ENCODE measurements at places on chromosomes 7 and 10. TPM values are rescaled to one million over a fixed set of nuclear protein-coding genes. Genes with fewer than 3 reads are reported as not detected.
A peak's percentile ranks its signal among the peaks of the same experiment; 100 is the strongest.

- no peak for DNase-seq
- H3K27ac ChIP-seq, result no peak overlapping the region
- no peak overlapping the region for H3K4me3 ChIP-seq
These were observed 27.6 kb downstream of the PFKFB3 start for GRCh38 chr10:6230315-6230714.

NKX6-2 gene
- 0.32 TPM for total RNA-seq

- H3K27me3 ChIP-seq, result no peaks in the 10 kb centered on the region
- H3K4me1 ChIP-seq, result peaks cover 16% of the 10 kb centered on the region
- DNase-seq, result no peak
- no peak overlapping the region for H3K27ac ChIP-seq
- no peak overlapping the region for H3K4me3 ChIP-seq
- H3K36me3 ChIP-seq, result no peaks in the 10 kb centered on the region
These were observed 36.8 kb downstream of the LAMB4 start for GRCh38 chr7:108093341-108093740.

- no peak overlapping the region for H3K27ac ChIP-seq
- no peaks in the 10 kb centered on the region for H3K27me3 ChIP-seq
- no peak overlapping the region for H3K4me3 ChIP-seq
- no peaks in the 10 kb centered on the region for H3K36me3 ChIP-seq
- no peak for DNase-seq
These were observed 73.4 kb downstream of the VSTM2A start for GRCh38 chr7:54615537-54615936.

GRCh38 chr7:51376420-51377092 lies 59.9 kb upstream of the COBL start:
- H3K4me1 ChIP-seq, result no peaks in the 10 kb centered on the region
- DNase-seq, result no peak
- no peaks in the 10 kb centered on the region for H3K36me3 ChIP-seq
- no peak overlapping the region for H3K4me3 ChIP-seq
- no peak overlapping the region for H3K27ac ChIP-seq

- no peaks in the 10 kb centered on the region for H3K36me3 ChIP-seq
- no peaks in the 10 kb centered on the region for H3K27me3 ChIP-seq
- H3K4me3 ChIP-seq, result no peak overlapping the region
These were observed 63.6 kb upstream of the TRIM24 start for GRCh38 chr7:138396251-138397070.

DNA sequence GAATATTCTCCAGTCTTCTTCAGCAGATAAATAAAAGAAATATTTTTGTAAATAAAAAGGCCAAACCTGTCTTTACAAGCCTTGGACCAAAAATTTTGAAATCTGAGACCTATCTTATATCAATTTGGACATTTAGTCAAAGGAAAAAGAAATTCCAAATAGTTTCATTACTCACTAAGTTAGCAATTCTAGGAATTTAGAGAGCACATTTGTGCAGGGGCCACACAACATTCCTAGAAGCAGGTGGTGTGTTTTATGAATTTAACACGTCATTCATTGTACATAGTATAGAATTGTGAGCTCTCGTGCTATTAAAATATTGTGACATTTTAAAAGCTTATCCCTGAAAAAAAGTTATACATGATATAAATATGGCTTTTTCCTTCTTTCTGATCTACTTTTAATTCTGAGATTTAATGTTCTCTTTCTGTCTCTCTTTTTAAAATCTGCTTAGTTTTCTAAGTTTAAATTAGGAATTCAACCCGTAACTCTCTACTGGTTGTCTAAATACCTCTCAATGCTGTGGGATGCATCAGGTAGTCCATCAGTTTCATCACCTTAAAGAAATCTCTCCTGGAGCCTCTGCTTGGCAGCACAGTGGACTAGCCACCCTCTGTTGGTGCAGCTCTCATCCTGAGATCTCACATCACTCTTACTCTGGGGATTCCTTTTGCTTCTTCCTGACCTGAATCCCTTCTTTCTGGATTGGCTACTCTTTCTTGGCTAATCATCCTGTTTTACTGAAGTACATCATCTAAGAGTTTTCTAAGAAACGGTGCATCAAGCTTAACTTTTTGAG lies 124.5 kb downstream of the SEMA3E start:
- no peaks in the 10 kb centered on the region for H3K27me3 ChIP-seq
- H3K4me3 ChIP-seq, result no peak overlapping the region
- DNase-seq, result no peak
- no peak overlapping the region for H3K27ac ChIP-seq
- no peaks in the 10 kb centered on the region for H3K36me3 ChIP-seq

ANKIB1 gene
- 36.9 TPM for total RNA-seq

DNA sequence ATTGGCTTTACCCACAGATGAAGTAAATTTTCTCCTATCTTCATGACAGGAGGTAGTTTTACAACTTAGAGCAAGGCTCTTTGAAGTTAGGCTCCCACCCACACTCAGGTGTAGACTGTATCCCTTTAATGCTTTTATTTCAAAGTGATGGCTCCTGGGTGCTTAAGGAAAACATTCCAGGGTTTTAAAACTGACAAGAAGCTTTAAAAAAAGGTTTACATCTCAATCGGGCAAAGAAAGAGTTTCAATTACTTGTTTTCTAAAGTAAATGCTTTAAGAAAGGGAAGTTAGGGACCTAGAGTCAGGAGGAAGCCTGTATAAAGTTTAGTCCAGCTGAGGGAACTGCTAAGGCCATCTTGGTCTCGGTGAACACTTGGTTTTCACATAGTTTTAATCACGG lies 1153.8 kb upstream of the C7orf33 start:
- no peaks in the 10 kb centered on the region for H3K27me3 ChIP-seq
- H3K36me3 ChIP-seq, result peaks cover 4% of the 10 kb centered on the region
- no peak overlapping the region for H3K27ac ChIP-seq

ICA1 gene
- total RNA-seq, result 3.5 TPM

GRCh38 chr7:129828989-129829736 lies 123.6 kb downstream of the UBE2H start:
- H3K4me1 ChIP-seq, result peaks cover 12% of the 10 kb centered on the region
- no peak for DNase-seq
- no peaks in the 10 kb centered on the region for H3K36me3 ChIP-seq
- H3K27me3 ChIP-seq, result peaks cover 8% of the 10 kb centered on the region
- no peak overlapping the region for H3K4me3 ChIP-seq

DNA sequence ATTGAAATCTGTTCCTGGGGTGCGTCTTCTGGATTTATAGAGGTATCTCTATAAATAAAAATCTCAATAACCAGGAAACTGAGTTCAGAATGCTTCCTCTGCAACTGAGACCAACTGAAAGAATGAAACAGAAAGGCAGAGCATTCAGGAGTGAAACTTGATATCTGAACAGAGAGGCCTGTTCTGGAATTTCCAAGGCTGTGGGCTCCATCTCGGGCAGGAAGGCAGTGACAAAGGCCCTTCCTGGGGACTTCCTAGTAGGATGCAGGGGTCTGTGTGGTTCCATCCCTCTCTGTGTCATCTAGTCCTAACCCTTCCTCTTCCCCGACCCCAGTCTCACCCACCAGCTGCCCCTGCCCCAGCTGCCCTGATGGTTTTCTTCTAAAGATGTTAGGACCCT lies 52.0 kb downstream of the JCAD start:
- peaks cover 3% of the 10 kb centered on the region for H3K4me1 ChIP-seq
- no peaks in the 10 kb centered on the region for H3K27me3 ChIP-seq
- H3K27ac ChIP-seq, result no peak overlapping the region
- H3K36me3 ChIP-seq, result no peaks in the 10 kb centered on the region
- no peak overlapping the region for H3K4me3 ChIP-seq
- no peak for DNase-seq

DNA sequence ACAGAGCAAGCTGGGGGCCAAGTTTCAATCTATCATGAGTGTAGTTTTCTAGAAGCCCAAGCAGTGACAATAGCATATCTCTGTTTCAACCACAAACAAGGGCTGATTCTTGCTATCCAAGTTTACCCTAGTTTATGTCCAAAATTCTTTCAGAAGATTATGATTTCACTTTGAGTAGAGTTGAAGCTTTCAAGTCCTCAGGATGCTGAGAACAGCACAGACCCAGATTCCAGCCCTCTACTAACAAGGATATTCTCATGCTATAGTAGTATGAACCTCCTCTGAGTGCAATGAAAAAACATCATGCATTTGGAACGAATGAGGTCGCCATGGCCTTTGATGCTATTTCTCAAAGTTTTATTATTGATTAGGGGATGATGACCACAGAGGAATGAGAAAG lies 344.1 kb upstream of the NPVF start:
- H3K27me3 ChIP-seq, result no peaks in the 10 kb centered on the region
- no peak for DNase-seq
- H3K4me3 ChIP-seq, result no peak overlapping the region
- no peak overlapping the region for H3K27ac ChIP-seq
- H3K36me3 ChIP-seq, result no peaks in the 10 kb centered on the region

GRCh38 chr10:47040041-47040491 lies 128.8 kb downstream of the PTPN20 start:
- H3K36me3 ChIP-seq, result no peaks in the 10 kb centered on the region
- no peaks in the 10 kb centered on the region for H3K27me3 ChIP-seq
- H3K4me3 ChIP-seq, result no peak overlapping the region
- DNase-seq, result no peak
- H3K4me1 ChIP-seq, result peaks cover 3% of the 10 kb centered on the region

DNA sequence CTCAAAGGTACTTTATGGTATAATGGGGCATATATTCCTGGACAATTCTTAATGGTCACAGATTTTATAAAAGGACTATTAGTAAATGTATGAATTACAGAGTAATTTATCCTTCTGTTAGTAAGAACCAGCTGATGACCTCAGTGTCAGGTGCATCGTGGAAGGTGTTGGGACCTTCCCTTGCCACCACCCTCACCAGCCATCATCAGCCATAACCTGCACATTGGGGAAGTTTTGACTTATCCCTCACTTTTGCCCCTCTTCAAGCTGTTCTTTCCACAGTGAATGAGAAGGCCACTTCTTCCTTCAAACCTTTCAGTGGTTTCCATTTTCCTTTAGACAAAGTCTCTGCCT lies 52.2 kb downstream of the FIGNL1 start:
- DNase-seq, result no peak
- no peak overlapping the region for H3K4me3 ChIP-seq

BMPR1A gene
- 77.9 TPM for total RNA-seq

DNA sequence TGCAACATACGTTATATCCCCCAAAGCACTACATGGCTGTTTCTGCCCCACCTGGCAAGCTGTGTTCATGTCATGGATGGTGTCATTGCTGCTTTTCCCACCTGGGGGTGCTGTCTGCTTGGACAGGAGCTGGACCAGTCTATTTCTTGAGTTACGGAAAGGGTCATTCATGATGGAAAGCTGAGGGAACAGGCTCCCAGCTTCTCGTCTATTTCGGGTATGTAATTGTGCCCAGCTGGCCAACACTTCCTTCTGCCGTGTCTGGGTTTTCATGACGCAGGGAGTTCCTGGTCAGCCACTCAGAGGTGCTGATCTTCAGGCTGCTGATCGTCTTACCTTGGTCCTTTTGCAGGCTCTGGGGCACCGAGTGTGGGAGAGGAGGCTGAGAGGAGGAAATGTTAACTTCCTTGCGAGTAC lies 8.6 kb downstream of the BTBD16 start:
- H3K4me3 ChIP-seq, result no peak overlapping the region
- peaks cover 9% of the 10 kb centered on the region for H3K4me1 ChIP-seq
- no peaks in the 10 kb centered on the region for H3K36me3 ChIP-seq
- no peaks in the 10 kb centered on the region for H3K27me3 ChIP-seq

AGMO gene
- 0.51 TPM for total RNA-seq

BICC1 gene
- total RNA-seq, result 2.5 TPM

DNA sequence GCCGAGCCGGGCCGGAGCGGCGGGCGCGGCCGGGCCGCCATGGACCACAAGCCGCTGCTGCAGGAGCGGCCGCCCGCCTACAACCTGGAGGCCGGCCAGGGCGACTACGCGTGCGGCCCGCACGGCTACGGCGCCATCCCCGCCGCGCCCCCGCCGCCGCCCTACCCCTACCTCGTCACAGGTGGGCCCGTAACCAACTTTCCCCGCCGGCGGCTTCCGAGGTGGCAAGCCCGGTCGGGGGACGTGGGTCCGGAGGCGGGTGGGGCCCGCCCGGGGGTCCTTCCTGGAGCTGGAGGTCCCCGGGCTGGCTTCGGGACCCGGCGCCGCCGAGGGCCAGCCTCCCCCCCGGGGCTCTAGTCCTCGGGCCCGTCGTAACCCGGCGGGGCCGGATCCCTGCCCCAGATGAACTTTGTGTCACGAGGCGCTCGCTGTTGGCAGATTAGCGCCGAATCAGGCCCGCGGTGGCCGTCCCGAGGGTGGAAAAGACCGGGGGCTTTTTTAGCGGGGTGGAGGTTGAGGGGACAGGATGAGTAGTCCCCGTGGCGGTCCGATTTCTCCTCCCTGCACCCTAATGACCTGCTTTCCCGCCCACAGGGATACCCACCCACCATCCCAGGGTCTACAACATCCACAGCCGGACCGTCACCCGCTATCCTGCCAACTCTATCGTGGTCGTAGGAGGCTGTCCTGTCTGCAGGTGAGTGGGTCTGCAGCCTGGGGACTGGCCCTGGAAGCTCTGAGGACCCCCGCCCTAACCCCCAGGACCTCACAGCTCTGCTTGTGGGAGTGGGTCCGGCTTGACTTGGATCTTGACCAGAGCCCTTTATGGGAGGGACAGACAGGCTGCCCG lies 496 bp downstream of the BRI3 start:
- H3K4me3 ChIP-seq, result peak overlapping the region; percentile 88
- no peak for DNase-seq
- no peaks in the 10 kb centered on the region for H3K36me3 ChIP-seq
- peak overlapping the region; percentile 44 for H3K27ac ChIP-seq

DNA sequence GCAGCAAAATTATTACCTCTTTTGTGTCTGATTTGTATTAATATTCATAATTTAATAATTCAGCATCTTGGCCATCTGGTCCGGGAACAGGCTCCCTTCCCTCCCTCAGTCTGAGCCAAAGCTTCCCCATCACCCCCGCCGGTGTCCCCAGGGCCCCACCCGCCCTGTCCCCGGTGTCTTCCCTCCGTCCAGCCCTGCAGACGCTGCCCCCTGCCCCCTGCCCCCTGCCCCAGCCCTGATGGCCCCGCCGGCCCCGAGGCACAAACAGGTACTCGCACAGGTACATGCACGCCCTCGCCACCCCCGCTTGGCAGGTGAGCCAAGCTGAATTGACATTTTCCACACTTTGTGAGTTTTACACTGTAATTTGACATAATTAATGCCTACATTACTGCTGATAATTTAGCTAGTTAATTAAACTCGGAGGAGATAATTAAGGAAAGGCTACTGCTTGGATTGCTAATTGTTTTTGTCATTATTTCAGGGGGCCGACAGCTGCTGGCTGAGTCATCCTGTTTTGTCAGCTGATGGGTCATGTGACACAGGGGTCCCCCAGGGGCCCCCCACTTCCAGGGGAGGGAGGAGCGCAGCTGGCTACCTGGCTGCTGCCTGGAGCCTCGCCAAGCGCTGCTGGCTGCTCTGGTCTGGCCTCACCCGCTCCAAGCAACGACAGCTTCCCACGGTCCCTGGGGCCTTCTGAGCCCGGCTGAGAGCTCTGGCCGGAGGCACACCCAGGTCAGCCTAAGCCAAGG lies 36.6 kb downstream of the MICALL2 start:
- DNase-seq, result no peak
- no peaks in the 10 kb centered on the region for H3K4me1 ChIP-seq
- no peak overlapping the region for H3K27ac ChIP-seq
- H3K4me3 ChIP-seq, result no peak overlapping the region
- H3K27me3 ChIP-seq, result peaks cover 41% of the 10 kb centered on the region
- no peaks in the 10 kb centered on the region for H3K36me3 ChIP-seq

CPED1 gene
- total RNA-seq, result 4.3 TPM
